ENCODE measurements at places on chromosomes 5 and 9. TPM values are rescaled to one million over a fixed set of nuclear protein-coding genes. Genes with fewer than 3 reads are reported as not detected.

Gene ARSI
- 5.2 TPM for polyA plus RNA-seq

Gene RETREG1
- 0.06 TPM for polyA plus RNA-seq

Gene PDE8B
- 2.2 TPM for polyA plus RNA-seq

Gene ARAP3
- 4.1 TPM for polyA plus RNA-seq

Gene PKD2L2
- not detected for polyA plus RNA-seq

Gene CTXN3
- not detected for polyA plus RNA-seq

Gene FAXDC2
- polyA plus RNA-seq, result 13.6 TPM

Gene HTR1A
- polyA plus RNA-seq, result not detected

Gene ZBED3
- polyA plus RNA-seq, result 6.2 TPM

Gene PAEP
- not detected for polyA plus RNA-seq

Gene CCNH
- 53.8 TPM for polyA plus RNA-seq

Gene F2RL1
- 0.15 TPM for polyA plus RNA-seq

Gene TIMD4
- not detected for polyA plus RNA-seq

Gene SLC34A1
- polyA plus RNA-seq, result not detected

Gene SLC34A3
- polyA plus RNA-seq, result not detected

Gene LURAP1L
- 15.5 TPM for polyA plus RNA-seq

Gene CCNI2
- 0.15 TPM for polyA plus RNA-seq

Gene NR4A3
- polyA plus RNA-seq, result 2.0 TPM

Gene CTNND2
- not detected for polyA plus RNA-seq

Gene DTWD2
- 3.3 TPM for polyA plus RNA-seq

Gene IL5
- polyA plus RNA-seq, result not detected

Gene COL23A1
- polyA plus RNA-seq, result not detected

Gene MRPS30
- polyA plus RNA-seq, result 13.2 TPM

Gene DMRT3
- not detected for polyA plus RNA-seq

Gene PCDHB7
- 0.31 TPM for polyA plus RNA-seq

Gene DIAPH1
- 36.6 TPM for polyA plus RNA-seq

Gene SPATA6L
- 0.43 TPM for polyA plus RNA-seq

Gene SERF1A
- 1.5 TPM for polyA plus RNA-seq

Gene TAF11L10
- not detected for polyA plus RNA-seq

All from BJ (cell line).